ENCODE measurements at places on chromosomes 12 and 14.

DNA sequence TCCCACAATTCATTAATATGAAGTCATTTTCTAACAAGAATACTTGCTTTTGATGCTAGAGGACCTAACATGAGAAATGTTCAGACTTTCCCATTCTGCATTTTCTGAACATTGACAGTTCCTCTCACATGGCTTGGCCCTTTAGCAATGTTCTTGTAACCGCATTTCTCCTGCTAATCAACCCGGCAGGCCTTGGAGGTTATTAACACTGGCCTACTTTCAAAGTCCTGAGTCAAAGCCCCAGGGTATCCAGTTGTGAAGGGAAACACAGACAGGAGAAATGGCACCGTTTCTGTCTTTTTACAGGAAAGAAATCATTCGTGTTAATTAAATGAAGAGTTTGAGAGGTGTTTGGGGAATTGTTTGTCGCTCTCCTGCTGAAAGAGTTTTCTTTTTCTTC, 446.5 kb upstream of the MIS18BP1 start:
- DNase-seq, result no peak
- H3K27me3 ChIP-seq, result no peaks in the 10 kb centered on the region
- H3K4me1 ChIP-seq, result no peaks in the 10 kb centered on the region
- H3K27ac ChIP-seq, result no peak overlapping the region

GRCh38 chr12:56158926-56159461, 835 bp downstream of the MYL6 start:
- H3K27ac ChIP-seq, result peak overlapping the region; percentile 99
- DNase-seq, result no peak
- peak overlapping the region; percentile 99 for H3K4me3 ChIP-seq
- H3K27me3 ChIP-seq, result no peaks in the 10 kb centered on the region

GRCh38 chr14:32430326-32430725, 101.2 kb downstream of the AKAP6 start:
- no peaks in the 10 kb centered on the region for H3K36me3 ChIP-seq
- no peak overlapping the region for H3K4me3 ChIP-seq
- no peak overlapping the region for H3K27ac ChIP-seq

DNA sequence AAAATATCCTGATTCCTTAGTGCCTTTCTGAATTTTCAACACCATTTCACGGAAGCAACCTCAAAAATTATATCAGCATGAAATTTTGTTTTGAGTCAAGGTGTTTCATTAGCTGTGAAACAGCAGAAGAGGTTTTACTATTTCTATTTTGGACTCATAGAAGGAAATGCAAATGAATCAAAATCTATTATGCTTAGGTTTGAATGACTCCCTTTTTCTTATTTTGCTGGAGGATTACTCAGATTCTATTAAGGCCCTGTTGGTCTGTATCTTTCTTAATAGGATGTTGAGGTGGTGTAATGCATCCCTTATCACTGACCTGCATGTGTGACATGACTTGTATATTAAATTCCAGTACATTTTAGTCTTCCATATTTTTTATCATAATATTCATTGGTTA, 165.8 kb downstream of the TMTC2 start:
- no peak overlapping the region for H3K27ac ChIP-seq
- H3K4me3 ChIP-seq, result no peak overlapping the region
- H3K36me3 ChIP-seq, result peaks cover 7% of the 10 kb centered on the region
- H3K4me1 ChIP-seq, result no peaks in the 10 kb centered on the region
- no peak for DNase-seq

- H3K4me3 ChIP-seq, result no peak overlapping the region
- H3K4me1 ChIP-seq, result no peaks in the 10 kb centered on the region
- no peaks in the 10 kb centered on the region for H3K36me3 ChIP-seq
- H3K27ac ChIP-seq, result no peak overlapping the region
- no peak for DNase-seq
Observed at GRCh38 chr12:5308216-5308615, 123.7 kb upstream of the NTF3 start.

- no peaks in the 10 kb centered on the region for H3K27me3 ChIP-seq
- H3K36me3 ChIP-seq, result peaks cover 25% of the 10 kb centered on the region
- peaks cover 48% of the 10 kb centered on the region for H3K4me1 ChIP-seq
- H3K4me3 ChIP-seq, result no peak overlapping the region
Observed at GRCh38 chr12:76786986-76787385, 23.1 kb downstream of the ZDHHC17 start.

GRCh38 chr14:65193916-65194590, 91.7 kb upstream of the MAX start:
- no peaks in the 10 kb centered on the region for H3K27me3 ChIP-seq
- H3K4me3 ChIP-seq, result no peak overlapping the region
- DNase-seq, result no peak
- no peak overlapping the region for H3K27ac ChIP-seq
- peaks cover 9% of the 10 kb centered on the region for H3K4me1 ChIP-seq

- no peaks in the 10 kb centered on the region for H3K4me1 ChIP-seq
- H3K4me3 ChIP-seq, result no peak overlapping the region
- H3K27ac ChIP-seq, result no peak overlapping the region
- H3K36me3 ChIP-seq, result no peaks in the 10 kb centered on the region
Observed at GRCh38 chr14:81103443-81103842, 117.3 kb downstream of the GTF2A1 start.

DNA sequence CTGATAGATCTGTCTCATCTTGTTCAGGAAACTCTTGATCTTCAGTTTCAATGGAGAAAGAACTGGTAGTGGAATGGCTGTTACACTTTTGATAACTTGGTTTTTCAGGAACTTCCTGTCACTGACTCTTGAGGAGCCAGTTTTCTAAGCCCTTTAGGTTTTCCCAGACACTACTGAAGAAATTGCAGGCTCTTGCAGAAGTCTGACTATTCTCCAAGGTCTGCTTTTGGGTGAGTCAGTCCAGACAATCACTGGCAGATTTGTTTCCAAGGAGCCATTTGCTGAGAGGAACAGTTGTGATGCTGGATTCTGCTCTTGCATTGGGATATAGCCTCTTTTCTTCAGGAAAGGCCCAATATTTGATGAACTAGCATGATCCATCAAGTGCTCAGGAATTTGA, 468.0 kb downstream of the FUT8 start:
- H3K36me3 ChIP-seq, result no peaks in the 10 kb centered on the region
- H3K4me1 ChIP-seq, result peaks cover 27% of the 10 kb centered on the region
- DNase-seq, result no peak

GRCh38 chr14:85186082-85186481, 343.9 kb upstream of the FLRT2 start:
- no peaks in the 10 kb centered on the region for H3K36me3 ChIP-seq
- no peak overlapping the region for H3K27ac ChIP-seq
- DNase-seq, result no peak
- no peaks in the 10 kb centered on the region for H3K4me1 ChIP-seq

- H3K4me1 ChIP-seq, result peaks cover 23% of the 10 kb centered on the region
- peak overlapping the region; percentile 73 for H3K27ac ChIP-seq
- no peaks in the 10 kb centered on the region for H3K27me3 ChIP-seq
Observed at GRCh38 chr12:110677982-110678381, 10.9 kb downstream of the HVCN1 start.

- DNase-seq, result no peak
- H3K27ac ChIP-seq, result no peak overlapping the region
- H3K4me3 ChIP-seq, result no peak overlapping the region
- H3K36me3 ChIP-seq, result no peaks in the 10 kb centered on the region
- peaks cover 4% of the 10 kb centered on the region for H3K4me1 ChIP-seq
Observed at GRCh38 chr14:36647824-36648753, 13.6 kb upstream of the PAX9 start.

DNA sequence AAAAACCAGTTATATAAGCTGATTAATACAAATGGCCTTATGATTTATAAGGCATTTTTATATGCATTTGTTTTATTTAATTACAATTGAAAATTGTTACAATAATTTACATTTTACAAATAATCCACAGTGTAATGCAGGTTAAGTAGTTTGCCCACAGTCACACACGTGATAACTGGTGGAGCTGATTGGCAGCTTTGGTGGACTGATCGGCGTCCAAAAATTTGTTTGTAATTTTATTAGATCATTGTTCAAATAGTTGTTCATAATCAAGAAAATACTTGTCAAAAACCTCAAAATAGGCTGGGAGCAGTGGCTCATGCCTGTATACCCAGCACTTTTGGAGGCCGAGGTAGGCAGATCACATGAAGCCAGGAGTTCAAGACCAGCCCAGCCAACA, 59.7 kb downstream of the AEBP2 start:
- H3K4me1 ChIP-seq, result peaks cover 29% of the 10 kb centered on the region
- H3K36me3 ChIP-seq, result peaks cover 84% of the 10 kb centered on the region
- H3K27ac ChIP-seq, result no peak overlapping the region
- no peak for DNase-seq
- H3K27me3 ChIP-seq, result no peaks in the 10 kb centered on the region
- H3K4me3 ChIP-seq, result no peak overlapping the region

- peaks cover 54% of the 10 kb centered on the region for H3K4me1 ChIP-seq
- no peak for DNase-seq
- H3K4me3 ChIP-seq, result no peak overlapping the region
- H3K27ac ChIP-seq, result no peak overlapping the region
- no peaks in the 10 kb centered on the region for H3K27me3 ChIP-seq
Observed at GRCh38 chr12:104546575-104546974, 89.8 kb downstream of the CHST11 start.
